ENCODE measurements at places on chromosomes 5 and 9.
A peak's percentile ranks its signal among the peaks of the same experiment; 100 is the strongest.

DNA sequence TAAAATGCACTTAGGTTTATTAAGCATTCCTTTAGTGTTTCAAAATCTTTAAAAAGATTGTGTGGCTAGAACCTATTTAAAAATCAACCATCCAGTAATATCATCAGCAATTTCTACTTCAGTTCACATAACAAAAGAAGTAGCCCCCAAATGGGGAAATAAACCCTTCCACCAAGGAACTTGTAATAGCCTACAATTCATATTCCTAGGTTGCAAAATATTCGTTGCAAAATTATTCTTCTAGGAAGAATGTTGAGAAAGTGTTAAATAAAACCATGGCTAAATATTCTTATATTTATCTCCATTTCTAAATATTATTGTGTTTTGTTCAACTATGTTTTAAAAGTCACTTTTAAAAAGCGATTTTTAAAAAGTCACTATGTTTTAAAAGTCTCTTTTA, 177.9 kb upstream of the PRLR start:
- no peak for DNase-seq

GRCh38 chr5:159208514-159209437, 577 bp downstream of the RNF145 start:
- no peak for DNase-seq

- no peak for DNase-seq
These were observed 47.8 kb downstream of the PTPN3 start for GRCh38 chr9:109450346-109450745.

DNA sequence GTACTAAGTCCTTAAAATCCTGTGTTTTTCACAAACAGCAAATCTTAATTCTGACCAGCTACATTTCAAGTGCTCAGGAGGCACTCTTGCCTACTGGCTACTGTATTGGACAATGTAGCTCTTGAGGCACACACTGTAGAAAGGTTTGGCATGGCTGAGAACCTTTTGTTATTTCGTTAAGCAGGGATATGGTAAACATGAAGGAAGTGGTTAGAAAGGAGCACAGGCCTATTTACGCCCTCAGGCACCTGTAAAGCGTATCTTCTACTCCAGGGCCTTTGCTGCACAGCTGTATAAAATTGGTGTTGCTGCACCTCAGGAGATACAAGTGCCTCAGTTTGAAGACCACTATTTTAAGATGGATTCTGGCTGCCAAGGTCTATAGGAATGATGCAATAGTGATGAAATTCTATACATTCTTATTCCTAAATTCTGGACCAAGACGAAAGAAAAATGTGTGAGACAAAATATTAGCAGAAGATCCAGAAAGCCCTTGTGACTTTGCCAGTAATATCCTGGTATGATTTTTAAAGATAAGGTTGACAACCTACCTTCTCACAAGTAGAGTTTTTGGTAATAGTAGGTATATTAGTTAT, 9.3 kb upstream of the OTULIN start:
- no peak for DNase-seq

DNA sequence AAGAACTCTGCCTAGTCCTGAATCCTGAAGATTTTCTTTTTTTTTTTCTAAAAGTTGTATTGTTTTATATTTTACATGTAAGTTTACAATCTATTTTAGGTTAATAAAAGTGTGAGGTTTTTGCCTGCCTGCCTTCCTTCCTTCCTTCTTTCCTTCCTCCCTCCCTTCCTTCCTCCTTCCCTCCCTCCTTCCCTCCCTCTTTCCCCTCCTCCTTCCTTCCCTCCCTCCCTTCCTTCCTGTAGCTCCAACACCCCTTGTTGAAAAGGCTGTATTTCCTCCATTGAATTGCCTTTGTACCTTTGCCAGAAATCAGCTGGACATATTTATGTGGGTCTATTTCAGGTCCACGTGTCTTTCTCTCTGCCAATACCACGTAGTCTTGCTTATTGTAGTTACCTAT, 46.6 kb downstream of the CACNA1B start:
- no peak for DNase-seq

GRCh38 chr9:27688954-27689353, 115.7 kb upstream of the C9orf72 start:
- no peak for DNase-seq

DNA sequence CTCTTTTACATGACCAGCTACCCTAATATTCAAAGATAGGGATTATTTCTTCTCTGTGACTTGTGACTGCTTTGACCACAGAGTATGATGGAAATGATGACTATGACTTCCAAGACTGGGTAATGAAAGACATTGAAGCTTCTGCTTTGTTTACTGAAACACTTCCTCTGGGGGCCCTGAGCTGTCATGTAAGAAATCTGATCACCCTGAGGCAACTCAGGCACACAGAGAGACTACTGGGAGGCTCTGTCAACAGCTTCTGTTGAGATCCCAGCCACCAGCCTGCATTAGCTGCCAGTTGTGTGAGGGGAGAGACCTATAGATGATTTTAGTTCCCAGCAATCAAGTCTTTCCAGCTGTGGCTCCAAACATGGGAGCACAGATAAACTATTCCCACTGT, 76.5 kb downstream of the KCTD16 start:
- DNase-seq: no peak

- DNase-seq: no peak
These were observed 43.6 kb downstream of the FRMPD1 start for GRCh38 chr9:37694355-37694754.

DNA sequence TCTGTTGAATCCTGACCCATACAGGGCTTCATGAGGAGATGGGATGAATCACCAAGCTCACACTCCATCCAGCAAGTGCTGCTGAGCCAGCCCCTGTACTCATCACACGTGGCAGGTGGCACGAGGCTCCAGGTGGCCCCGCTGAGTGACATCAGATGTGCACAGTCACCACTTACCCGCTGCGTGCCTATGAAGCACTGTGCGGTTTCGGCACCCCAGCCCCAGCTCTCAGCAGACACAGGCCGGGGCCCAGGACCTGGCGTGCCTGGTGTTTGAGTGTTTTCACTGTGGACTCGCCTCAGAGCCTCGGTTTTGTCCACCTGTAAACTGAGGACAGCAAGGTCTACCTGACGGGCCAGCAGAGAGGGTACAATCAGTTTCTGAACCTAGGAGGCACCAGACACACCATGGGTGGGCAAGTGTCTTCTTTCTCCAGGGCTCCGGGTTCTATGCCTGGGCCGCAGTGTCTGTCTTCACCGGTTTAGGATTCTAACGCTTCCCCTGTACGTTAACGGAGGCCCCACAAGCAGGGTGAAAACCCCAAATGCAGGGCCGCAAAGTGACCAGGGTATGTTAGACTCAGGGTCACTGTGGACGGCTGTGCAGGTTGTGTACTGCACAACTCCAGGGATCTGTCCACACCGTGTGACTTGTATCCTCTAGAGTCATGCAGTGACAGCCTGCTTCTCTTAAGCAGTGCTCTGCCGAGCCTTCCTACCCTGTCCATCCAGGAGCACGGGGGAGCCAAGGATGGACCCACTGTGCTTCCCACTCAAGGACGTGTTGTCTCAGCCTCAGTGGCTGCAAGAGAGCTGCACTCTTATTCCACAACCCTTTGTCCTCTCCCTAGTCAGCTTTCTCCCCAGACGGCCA, 44.3 kb upstream of the COL5A1 start:
- no peak for DNase-seq

GRCh38 chr5:103414604-103415003, 148.0 kb downstream of the NUDT12 start:
- DNase-seq: no peak

- no peak for DNase-seq
These were observed 28.3 kb downstream of the LEAP2 start for GRCh38 chr5:132901730-132902129.

GRCh38 chr5:154002511-154003020, 36.1 kb downstream of the FAM114A2 start:
- DNase-seq: no peak

GRCh38 chr9:73006986-73007385, 54.1 kb upstream of the ALDH1A1 start:
- DNase-seq: no peak

DNA sequence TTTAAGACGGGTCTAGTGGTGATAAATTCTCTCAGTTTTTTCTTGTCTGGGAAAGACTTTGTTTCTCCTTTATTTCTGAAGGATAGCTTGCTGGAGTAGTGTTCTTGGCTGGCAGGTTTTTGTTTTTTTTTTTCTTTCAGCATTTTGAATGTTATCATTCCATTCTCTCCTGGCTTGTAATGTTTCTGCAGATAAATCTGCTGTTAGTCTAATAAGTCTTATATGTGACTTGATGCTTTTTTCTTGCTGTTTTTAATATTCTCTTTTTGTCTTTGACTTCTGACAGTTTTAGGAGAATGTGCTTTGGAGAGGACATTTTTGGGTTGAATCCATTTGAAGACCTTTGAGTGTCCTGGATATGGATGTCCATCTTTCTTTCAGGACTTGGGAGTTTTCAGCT, 16.0 kb downstream of the HSD17B4 start:
- DNase-seq: no peak

GRCh38 chr9:129469188-129469987, 151.5 kb downstream of the C9orf50 start:
- DNase-seq: no peak

DNA sequence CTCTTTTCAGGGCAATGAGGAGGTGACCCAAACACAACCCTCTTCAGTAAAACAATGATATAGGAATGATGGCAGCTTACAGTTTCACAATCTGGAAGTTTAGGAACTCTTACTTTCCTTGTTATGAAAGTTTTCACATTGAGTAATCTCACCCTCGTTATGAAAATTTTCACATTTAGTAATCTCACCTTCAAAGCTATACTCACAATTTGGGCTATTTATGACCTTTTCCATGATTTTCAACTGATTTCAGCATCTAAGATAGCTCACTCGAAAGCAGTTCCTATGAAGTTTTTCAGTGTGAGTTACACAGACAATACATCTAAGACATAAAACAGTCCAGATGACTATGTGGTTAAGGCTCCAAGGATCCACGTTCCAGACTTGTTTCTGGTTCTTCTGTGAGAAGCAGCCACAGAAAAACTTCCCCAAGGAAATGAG, 57.1 kb downstream of the FOXD1 start:
- DNase-seq: no peak

DNA sequence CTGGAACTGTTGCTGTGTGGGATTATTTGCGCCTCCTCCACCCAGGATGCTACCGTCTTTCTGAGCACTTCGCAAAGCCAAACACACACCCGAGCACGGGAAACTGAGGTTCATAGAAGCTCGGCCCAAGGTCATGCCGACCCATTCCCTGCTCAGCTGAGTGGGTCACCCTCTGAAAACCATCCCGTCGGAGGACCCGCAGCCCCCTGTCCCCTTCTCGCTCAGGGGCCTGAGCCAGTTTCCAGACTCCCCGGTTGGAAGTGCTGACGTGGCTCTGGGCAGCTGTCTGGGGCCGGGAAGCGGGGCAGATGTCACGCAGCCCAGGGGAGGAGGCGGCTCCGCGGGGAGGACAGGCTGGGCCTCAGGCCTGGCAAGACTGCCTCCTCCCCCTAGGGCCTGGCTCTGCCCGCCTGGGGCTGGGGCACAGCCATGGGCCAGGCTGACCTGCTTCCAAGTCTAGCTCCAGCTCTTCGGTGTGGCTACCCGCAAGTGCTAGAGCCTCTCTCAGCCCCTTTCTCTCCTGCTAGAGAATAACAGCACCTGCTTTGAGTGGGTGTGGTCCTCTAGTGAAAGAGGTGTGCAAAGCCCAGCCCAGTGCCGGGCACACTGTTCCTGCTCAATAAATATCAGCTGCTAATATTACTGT, 9.9 kb upstream of the CXXC5 start:
- DNase-seq: no peak

DNA sequence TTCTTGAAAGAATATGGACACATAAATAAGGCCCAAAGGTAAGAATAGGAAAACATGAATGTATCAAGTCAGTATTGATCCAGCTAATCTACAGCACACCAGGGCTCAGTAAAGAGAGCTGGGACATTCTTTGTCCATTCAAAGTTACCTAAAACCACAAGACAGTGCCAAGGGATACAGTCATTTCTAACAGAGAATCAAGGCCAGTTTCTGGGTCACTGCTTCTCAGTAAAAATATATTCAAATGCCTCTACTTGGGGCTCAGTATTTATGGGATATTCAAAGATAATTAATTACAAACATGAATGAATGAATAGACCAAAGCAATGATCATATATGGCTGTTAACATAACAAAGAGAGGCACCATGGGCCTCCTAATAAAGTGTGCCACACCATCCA, 34.9 kb downstream of the MTMR12 start:
- DNase-seq: no peak

DNA sequence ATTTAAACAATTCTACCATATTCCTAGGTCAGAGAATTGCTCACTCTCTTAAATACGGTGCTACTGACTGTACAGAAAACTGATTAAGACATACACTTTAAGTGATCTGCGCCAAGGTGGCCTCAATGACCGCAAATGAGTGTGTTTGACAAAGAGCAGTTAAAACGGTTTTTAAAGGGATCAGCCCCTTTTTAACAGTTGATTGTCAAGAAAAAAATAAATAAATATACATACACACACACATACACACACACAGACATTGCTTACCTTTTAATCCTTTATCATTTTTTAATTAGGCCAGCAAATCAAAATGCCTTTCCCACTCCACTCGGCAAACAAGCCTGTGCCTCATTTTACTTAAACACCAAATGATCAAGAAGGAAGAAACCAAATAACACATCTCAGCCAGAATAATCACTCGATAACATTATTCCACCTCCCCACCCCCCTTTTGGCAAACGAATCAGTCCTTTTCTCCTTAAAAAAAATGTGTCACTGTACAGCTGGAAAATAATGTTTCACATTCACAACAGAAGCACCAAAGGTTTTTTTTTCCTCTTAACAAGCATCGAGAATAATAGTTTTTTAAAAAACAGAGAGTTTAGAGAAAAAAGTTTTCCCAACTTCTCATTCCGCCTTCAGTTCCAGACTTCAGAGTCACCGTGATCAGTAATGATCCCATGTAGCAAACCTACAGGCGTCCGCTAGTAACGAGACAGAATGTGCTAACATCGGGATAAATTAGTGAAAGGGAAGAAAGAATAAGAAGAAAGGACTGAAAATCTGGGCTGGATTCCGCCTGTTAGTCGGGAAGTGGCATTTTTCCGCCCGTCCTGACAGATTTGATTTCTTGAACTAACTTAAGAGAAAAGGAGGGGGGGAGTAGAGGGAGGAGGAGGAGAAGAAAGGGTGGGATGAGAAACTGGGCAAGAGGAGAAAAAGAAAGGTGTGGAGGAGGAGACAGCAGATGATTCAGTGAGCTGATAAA, at the start of gene ZNF608:
Gene ZNF608, minus strand, starts transcription at position 712 of the 988 bp plus-strand sequence. CDS start 1,650 bp downstream, outside the sequence.
- DNase-seq: peak; percentile 24

DNA sequence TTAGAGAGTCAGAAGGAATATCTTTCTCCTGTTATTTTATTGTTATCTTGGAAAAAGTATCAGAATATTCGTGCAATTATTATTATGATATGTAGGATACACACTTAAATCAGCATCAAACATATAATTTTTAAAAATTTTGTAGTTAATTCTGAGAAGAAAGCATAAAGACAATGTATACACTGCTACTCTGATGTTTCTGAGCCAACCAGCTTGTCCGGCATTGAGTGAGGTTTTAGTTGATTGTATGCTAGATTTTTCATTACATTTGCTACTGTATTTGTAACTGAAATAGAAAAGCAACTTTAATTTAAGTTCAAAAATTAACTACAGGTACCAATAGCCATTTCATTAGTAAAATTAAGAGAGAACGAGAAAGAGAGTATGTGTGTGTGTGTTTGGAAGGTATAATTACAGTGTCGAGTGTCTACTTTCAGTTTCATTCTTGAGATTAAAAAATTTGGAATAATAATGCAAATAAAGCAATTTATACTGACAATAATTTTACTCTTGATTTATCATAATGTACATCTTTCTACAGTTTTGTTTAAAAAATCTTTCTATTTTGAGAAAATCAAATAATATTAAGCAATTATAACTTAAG, 160.4 kb upstream of the CDH12 start:
- no peak for DNase-seq

Measured in NCI-H1930 (cell line).